ENCODE measurements at places on chromosomes 3 and 15.

- DNase-seq, result no peak
Observed at GRCh38 chr3:127183931-127184869, 8.7 kb upstream of the PRR23E start.

DNA sequence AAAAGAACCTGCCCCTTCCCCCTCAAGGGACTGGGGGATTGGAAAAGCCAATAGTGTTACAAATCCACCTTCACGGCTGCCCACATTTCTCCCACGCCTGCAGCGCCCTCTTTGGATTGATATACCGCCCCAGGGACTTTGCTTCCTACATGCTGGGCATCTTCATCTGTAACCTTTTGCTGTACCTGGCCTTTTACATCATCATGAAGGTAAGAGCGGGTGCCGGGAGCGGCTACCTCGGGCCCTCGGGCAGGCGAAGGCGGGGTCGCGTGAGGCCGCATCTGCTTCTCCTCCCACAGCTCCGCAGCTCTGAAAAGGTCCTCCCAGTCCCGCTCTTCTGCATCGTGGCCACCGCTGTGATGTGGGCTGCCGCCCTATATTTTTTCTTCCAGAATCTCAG is 73.1 kb downstream of the USF3 start:
- no peak for DNase-seq

DNA sequence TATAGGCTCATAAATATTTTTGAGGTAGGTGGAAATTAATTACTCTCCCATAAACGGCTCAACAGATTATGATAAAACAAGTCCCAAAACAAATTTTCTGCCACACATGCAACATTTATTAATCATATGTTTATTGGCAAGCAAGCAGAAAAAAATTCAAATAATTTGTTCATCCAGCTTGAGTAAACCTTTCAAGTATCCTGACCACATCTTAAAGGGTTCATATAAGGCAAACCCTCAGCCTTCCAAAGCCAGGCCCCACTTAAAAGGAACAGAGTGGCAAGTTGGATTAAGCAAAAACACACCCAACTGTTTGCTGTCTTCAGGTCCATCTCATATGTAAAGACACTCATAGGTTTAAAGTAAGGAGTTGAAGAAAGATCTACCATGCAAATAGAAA is 1042.3 kb downstream of the DIPK2A start:
- DNase-seq, result no peak

DNA sequence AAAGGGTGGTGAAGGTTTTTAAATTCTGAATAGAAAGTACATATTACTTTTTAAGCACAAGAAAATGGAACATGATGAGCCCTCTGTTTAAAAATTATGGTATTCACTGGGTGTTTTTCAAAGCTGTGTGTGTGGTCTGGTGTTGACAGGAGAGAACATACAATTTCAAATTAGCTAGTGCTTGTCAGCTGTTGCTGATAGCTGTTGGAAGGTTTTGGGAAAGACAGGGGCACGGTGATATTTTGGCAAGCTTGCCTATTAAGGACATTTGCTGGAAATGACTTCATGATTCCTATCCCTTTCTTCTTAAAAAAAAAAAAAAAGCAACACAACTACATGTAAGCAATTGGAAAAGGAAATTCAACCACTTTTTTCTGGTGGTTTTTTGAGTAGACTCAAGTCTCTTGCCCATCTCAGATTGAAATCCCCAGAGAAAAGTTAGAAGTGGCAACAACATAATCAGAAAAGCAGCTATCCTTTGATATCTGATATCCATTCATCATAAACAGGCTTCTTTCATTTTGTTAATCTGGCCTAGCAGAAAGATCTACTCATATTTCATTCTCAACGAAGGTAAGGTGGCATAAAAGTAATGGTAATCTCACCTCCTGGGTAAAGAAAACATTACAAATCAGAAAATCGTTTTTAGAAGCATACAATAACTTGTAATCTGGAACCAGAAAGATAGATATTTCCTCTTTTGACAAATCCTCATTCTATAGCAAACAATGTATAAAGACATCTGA is 130.0 kb downstream of the RBMS3 start:
- no peak for DNase-seq

DNA sequence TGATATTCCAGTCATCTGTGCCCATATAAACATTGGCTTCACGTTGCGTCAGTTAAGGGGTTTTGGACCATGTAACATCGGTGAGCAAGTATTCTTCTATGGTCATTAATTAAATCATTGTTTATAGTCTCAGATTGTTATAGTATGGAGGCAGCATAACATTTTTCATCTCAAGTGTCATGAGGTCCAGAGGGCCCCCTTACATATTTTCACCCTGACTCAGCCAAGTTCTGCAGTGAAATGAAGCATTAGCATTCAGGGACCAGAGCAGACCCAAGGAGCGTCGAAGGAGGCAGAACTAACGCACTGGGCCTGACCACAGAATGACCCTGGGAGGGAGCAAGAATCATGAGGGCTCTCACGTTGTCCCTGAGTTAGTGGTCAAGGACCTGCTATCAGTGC is 171.5 kb downstream of the LRTM1 start:
- no peak for DNase-seq

Measured in Panc1 (cell line).